Thymus (tissue), 14 donors: ENCODE measurements at places on chromosomes 11 and 22. TPM values are rescaled to one million over a fixed set of nuclear protein-coding genes. Genes with fewer than 3 reads are reported as not detected.

Gene RBMXL2
- total RNA-seq, result 0.09 TPM

Gene MMP8
- 2.0 TPM for total RNA-seq

Gene GP1BB
- 2.1 TPM for total RNA-seq

Gene ZNF280A
- total RNA-seq, result 0.05 TPM

Gene KLHL35
- 0.57 TPM for total RNA-seq

GRCh38 chr11:19924716-19925115, 212.1 kb downstream of the NAV2 start:
- no peak for DNase-seq

DNA sequence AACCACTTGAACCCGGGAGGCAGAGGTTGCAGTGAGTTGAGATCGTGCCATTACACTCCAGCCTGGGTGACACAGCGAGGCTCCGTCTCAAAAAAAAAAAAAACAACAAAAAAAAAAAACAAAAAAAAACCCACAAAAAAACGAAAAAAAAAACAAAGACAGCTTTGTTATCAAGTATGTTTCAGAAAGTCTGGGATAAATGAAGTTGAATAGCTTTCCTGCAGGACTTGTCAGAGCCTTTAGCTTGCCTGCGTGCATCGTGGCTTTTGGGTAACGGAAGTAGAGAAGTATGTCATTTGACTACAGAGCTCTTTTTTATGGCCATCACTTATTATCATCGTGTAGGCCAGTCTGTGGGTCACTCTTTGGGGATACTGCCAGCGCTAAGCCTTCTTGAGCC, 14.6 kb downstream of the TRIOBP start:
- DNase-seq, result no peak

DNA sequence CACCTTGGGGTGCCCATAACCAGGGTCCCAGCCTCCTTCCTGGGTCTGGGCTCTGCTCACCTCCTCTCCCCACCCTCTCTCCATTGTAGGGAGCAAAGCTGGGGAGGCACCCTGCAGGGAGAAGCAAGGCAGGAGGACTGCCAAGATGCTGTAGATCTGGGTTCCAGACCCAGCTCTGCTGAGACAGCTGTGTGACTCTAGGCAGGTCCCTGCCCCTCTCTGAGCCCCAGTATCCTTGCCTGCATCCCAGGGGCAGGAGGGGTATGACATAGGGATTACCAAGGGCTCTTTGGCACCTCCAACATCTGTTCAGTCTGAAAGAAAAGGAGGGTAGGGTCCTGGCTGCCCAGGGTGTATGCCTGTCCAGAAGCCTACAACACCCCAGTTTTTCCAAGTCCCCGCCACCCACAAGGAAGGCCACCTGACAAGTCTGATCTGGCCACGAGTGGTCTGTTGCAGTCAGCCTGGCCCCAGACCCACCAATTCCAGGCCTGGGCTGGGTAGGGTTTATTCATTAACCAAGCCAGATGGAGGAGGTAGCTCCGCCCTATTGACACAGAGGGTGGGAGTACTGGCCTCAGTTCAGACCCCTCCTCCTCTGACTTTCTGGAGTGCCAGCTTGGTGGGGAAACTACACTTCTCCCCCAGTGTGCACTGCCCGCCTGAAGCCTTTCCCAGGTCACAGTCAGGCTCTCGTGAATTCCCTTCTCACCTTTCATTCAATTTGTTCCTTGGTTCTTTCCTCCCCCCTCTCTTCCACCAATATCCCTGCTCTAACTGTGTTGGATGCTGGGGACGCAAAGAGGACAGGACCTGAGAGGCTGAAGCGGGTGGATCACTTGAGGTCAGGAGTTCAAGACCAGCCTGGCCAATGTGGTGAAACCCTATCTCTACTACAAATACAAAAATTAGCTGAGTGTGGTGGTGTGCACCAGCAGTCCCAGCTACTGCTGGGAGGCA, 15.0 kb downstream of the STARD10 start:
- no peak for DNase-seq

- no peak for DNase-seq
These were observed 27.2 kb downstream of the GVQW3 start for GRCh38 chr11:76408171-76408965.

DNA sequence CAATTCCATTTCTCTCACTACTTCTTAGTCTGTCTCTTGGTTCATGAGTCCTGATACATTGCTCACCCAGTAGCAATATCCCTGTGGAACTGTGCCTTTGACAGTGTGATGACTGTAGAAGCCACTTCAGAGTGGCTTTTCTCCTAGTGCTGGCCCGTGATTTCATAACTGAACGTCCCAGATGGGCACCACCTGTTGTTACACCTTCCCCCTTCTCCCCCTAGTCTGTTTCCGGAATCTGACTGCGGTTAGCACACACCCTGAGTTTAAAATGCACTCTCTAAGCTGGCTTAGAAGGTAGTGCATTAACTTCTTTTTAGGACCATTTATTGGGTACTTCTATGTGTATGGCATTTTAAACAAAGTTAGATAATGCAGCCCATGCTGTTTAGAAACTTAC, 83.0 kb downstream of the ALX4 start:
- DNase-seq, result no peak

GRCh38 chr11:45162064-45162375, 15.6 kb downstream of the PRDM11 start:
- no peak for DNase-seq

DNA sequence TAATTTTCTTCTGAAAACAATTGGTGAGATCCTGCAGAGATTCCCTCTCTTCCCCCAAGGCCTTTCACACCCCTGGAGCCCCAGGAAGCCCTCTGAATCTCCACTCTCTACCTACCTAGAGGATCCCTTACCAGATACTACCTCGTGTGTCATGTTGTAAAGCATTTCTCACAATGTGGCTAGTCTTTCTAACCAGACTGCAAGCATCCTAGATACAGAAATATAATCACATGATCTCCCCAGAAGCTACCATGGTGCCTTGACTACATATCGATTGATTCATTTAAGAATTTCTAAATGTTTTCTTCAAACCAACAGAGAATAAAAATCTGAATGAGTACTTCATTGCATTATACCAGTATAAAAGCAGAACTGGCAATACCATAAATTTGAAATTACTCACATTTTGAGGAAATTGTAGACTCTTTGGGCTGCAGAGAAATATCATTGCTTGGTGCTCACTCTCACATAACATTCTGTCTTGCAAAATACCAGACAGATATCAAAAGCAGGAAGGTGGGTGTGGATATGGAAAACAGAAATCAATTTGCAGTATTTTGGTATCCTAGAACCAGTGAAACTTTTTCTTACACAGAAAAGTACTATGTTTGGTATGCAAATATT, 113.5 kb downstream of the MAML2 start:
- no peak for DNase-seq

GRCh38 chr22:33920927-33921524, 750 bp upstream of the LARGE1 start:
- DNase-seq, result peak; percentile 62

GRCh38 chr11:10878408-10879214, 20.8 kb upstream of the ZBED5 start:
- DNase-seq, result peak; percentile 60

DNA sequence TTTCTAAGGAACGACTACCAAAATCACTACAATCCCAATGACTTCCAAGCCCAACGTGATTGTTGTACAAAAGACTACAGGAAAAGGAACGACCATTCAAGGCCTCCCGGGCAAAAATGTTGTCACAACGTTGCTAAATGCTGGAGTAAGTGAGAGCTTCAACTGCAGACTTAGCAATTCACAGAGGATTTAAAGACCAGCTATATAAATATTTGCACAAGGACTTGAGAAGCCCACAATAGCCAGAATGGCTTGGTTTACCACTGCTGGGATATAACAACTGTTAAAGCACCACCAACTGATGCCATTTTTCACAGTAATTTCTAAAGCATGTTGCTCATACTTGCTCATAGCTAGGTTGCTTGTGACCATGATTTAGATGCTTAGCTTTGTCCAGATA, 78.3 kb downstream of the EMSY start:
- DNase-seq, result no peak

DNA sequence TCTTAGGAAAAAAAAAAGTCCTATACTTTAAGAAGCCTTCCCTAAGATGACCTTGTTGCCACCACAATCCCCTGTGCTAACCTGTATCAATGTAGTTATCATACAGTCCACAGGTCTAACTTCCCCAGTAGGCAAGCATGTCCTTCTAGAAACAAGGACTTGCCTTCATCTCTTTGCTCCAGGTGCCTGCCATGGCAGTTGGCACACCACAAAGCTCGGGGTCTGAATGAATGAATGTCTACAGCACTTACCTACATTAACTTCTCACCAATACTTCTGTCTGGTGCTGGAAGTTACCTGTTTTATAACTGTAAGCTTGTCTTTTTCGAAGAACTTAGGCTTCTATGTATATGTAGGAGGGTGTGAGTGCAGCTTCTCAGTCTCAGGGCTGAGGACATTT, 23.4 kb downstream of the CLPB start:
- DNase-seq, result peak; percentile 28
